Upper lobe of right lung (tissue), 1 donor: ENCODE measurements at places on chromosomes 7 and 10. TPM values are rescaled to one million over a fixed set of nuclear protein-coding genes. Genes with fewer than 3 reads are reported as not detected.

The GBX1 gene
- not detected for total RNA-seq

DNA sequence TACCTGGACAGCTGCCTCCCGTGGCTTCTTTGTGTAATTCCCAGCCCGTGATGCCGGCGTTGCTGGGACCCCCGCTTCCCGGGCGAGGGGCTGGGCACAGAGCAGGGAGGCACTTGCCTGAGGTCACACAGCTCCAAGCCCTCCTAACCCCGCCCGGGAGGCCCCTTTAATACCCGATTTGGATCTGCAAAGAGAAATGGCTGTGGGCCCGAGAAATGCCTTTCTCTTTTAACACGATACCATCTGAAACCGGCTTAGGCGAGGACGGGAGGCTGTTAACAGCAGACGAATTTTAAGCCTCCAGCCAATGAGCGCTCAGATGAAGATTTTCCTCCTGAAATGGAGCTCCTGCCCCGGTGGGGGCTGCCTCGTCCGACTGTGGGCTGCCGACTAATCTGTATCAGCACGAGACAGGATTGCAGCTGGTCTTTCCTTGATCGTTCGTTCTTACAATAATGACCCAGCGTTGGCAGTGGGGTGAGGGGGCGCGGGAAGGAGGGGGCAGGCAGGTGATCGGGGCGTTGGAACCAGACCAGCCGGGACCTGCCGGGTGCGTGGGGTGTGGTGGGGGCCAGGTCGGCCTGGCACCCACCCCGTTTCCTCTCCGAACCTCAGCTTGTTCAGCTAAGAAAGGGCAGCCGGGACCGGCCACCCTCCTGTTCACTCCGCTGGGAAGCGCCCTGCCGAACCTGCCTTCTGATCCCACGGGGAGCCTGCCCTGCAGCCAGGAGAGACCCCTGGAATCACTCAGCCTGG lies 36.2 kb upstream of the FOXL3 start:
- DNase-seq = no peak

- DNase-seq = no peak
Observed at GRCh38 chr7:119964788-119965542, 308.0 kb upstream of the KCND2 start.

The RBP4 gene
- total RNA-seq = 18.6 TPM

DNA sequence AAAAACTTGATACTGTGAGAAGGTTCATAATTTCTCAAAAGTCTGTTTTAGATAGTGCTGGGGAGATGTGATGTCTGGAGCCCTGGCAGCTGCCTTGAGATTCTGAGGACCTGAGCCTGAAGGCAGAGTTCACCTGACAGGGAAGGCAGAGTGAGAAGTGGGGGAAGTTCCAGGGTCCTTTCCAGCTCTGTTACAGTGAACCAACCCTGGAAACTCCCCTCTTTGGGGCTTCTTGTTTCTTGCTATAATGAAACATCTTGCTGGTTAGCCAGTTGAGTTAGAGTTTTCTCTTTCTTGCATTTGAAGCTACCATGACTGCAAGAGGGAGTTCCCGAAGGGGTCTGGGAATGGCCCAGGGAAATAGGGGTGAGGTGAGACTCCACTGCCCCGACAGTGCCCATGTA lies 158.9 kb upstream of the TNRC18 start:
- DNase-seq = no peak

GRCh38 chr7:106775552-106775936 lies 89.5 kb upstream of the PIK3CG start:
- no peak for DNase-seq

The DBNL gene
- total RNA-seq = 93.7 TPM

- no peak for DNase-seq
Observed at GRCh38 chr7:19814776-19815175, 41.4 kb upstream of the TMEM196 start.

GRCh38 chr7:158446706-158447105 lies 140.9 kb downstream of the PTPRN2 start:
- DNase-seq = no peak

The H2BK1 gene
- total RNA-seq = not detected

The HOXA7 gene
- 2.9 TPM for total RNA-seq

- DNase-seq = peak; percentile 91
Observed at GRCh38 chr7:131654668-131655326, 98.4 kb upstream of the PODXL start.

- no peak for DNase-seq
Observed at GRCh38 chr7:135981958-135982646, 4.9 kb upstream of the MTPN start.

The C10orf62 gene
- total RNA-seq = not detected

The CYCS gene
- total RNA-seq = 72.8 TPM

GRCh38 chr10:101064415-101065030 lies 2.7 kb downstream of the KAZALD1 start:
- DNase-seq = no peak

DNA sequence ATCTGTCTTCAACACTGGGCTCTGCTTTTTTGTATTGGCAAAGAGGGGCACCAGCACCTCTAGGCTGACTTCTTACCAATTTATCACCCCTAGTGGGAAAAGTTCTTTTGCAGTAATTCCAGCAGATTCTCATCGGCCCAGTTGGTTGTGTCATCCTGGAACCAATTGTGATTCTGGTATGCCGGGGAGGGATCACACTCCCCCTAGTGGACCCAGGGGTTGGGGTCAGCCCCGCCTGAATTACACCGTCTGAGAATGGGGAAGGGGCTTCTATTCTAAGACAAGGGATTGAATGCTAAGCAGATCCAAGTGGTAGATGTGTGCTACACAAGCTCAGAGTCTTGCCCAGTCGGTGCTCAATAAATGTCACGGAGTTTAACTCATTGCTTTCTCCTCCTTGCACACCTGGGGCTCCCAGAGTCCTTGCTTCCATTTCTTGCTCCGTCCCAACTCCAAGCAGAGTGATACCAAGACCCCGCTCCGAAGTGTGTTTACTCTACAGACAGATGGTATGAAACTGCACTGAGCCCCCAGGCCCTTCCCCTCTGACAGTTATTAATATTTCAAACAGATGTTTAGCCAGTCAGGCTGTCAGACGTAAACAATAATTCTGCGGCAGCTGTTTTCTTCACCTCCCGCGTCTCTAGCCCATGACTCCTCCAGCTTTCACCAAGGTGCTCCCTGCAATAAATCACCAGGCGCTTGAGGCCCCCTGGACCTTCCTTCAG lies 71.9 kb downstream of the C10orf105 start:
- no peak for DNase-seq

The CPA5 gene
- not detected for total RNA-seq

The RGR gene
- total RNA-seq = 0.41 TPM

The ATXN7L1 gene
- total RNA-seq = 12.9 TPM

DNA sequence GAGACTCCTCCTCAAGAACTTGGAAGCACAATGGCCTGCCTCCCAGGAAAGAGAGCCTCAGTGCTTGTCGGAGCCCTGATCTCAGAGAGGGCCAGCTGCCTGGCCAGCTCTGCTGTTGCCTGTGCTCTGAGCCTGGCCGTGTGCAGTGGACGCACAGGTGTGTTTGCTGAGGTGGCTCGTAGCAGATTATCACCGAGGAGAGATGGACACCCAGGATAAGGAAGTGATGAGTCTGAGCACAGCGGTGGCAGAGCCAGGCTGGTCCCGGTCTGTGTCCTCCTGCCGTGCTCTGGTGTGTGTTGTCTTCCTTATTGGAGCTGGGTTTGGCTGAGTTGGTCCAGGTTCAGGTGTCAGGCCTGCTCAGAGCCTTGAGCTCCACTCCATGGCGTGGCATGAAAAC lies 208.5 kb downstream of the EBF3 start:
- DNase-seq = peak; percentile 34
